ENCODE measurements at places on chromosomes 3 and 15. TPM values are rescaled to one million over a fixed set of nuclear protein-coding genes. Genes with fewer than 3 reads are reported as not detected.

Gene TEX55
- total RNA-seq: not detected

Gene GOLGA6L7
- not detected for total RNA-seq

DNA sequence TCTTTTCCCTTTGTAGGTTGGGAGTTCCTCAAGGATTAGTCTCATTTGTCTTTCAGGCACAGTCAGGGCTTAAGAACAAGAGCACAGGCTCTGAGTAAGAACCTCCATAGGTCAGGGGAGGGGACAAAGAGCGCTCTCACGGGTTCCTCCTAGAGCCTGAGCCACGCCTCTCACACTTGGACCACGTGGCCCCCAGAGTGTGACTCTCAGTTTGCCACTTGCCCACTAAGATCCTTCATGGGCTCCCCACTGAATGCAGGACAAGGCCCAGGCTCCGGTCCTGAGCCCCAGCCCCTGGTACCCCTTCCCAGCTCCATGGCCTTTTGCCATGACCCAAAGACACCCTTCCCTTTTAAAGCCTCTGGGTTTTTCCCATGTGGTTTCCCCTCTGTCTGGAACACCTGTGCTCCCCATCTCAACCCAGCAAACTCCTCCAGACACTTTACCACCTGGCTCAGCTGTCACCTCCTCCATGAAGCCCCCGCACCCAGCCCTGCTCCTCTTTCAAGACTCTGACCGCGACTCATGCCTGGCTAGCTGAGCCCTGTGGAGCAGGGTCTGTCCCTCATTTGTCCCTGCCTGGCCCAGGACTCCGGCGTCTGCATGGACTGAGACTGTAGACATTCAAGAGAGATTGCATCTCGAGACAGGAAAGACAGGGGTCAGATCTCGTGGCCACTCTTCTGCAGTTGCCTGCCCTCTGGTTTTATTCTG, 32.7 kb downstream of the IQSEC1 start:
- DNase-seq: peak; percentile 43

DNA sequence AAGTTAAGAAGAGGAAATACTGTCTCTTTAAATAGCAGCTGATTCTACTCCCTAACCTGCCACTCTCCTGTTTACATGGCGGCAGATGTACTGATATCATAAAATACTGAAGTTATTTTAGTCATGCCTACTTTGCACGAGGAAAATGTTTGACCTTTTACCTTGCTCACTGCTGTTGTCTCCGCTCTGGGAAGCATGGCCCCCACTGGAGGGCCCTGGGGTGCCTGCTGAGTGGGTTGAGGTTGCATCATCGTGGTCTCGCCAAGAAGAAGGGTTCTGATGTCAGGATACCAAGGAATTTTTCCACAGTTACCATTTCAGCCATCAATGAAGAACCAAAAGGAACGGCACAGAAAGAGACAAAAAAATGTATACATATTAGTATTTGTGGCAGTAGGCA, 16.7 kb downstream of the MEIS2 start:
- DNase-seq: no peak

DNA sequence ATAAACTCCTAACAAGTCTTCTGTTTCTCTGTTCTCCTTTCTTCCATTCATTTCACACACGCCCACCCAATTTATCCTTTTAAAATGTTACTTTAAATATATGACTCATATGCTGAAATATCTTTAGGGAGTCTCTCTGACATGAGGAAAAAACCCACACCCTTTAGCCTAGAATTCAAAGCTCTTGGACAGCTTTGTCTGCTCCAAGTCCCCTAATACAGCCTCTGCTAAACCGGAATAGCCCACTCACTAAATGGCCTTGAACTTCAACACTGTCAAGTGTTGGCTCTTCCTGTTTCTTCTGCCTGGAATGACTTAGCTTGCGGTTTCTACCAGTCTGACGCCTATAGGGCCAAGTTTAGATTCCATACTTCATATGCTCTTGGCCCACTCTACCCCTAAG, 3.3 kb upstream of the CD96 start:
- DNase-seq: no peak

- peak; percentile 12 for DNase-seq
These were observed 107.7 kb upstream of the RPL32 start for GRCh38 chr3:12948891-12949711.
